ENCODE measurements at places on chromosomes 2 and 18.

DNA sequence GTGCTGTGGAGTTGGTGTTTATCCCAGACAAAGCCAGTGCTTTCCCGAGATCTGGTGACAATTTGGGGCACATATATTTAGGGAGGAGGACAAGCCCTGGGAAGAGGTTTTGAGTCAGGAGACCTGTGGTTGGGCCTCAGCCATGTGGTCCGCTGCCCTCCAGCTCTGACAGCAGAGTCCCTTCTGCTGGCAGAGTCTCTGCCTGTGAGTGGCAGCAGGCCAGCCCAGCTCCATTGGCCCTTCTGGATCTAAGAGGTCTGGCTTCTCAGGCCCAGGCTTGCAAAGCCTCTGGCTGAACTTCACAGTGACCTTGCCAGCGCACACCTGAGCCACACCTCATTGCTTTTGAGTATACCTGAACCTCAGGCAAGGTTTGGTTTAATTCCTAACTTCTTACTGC lies 115.3 kb downstream of the BCL2L11 start:
- no peak for DNase-seq

GRCh38 chr2:38598991-38599295 lies 3.8 kb downstream of the HNRNPLL start:
- no peak for DNase-seq

DNA sequence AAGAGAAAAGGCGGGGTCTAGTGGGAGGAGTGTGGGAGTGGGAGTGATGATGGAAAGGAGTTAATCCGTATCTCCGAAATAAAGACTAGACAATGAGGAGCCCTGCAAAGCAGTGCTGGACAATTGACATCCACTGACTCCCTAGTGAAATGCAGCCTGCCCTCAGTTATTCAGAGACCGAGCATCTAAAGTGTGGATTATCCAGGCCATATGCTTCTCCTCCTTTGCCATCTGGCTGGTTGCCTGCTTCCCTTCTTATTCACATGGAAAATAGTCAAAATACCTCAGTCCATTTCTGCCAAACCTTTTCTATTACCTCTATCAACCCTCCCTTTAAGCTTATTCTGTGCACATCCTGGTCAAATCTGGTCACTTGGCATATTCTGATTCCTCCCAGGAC lies 288.8 kb upstream of the SIX3 start:
- DNase-seq = no peak

- no peak for DNase-seq
Measured at GRCh38 chr2:1731963-1732768, 12.1 kb downstream of the PXDN start.

- no peak for DNase-seq
Measured at GRCh38 chr18:13538630-13539029, 187.7 kb downstream of the FAM210A start.

GRCh38 chr18:58863539-58864145 lies 1.0 kb upstream of the ZNF532 start:
- DNase-seq = peak; percentile 16
